ENCODE measurements at places on chromosomes 7 and 10. TPM values are rescaled to one million over a fixed set of nuclear protein-coding genes. Genes with fewer than 3 reads are reported as not detected.

SH2D4B gene
- total RNA-seq = 0.24 TPM

GPR85 gene
- not detected for total RNA-seq

- DNase-seq = no peak
These were observed 458.1 kb downstream of the RPS24 start for GRCh38 chr10:78491812-78492211.

DNA sequence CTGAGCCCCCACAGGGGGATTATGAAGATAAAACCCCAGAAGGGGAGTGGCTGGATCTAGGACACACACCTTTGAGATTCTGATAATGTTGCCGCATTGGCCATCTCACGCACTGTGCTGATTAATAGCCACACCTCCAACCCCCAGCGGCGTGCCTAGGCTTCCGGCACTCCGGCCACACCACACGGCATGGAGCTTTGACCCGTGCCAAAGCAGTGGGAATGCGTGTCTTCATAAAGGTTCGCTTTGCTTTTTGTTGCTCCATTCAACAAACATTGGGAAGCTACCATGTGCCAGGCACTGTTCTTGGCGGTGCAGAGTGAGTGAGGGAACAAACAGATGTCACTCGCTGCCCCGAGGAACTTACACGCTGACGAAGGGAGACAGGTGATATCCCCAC lies 117.6 kb downstream of the TCERG1L start:
- DNase-seq = no peak

NRCAM gene
- total RNA-seq = 15.0 TPM

TMEM176B gene
- 7.3 TPM for total RNA-seq

DNA sequence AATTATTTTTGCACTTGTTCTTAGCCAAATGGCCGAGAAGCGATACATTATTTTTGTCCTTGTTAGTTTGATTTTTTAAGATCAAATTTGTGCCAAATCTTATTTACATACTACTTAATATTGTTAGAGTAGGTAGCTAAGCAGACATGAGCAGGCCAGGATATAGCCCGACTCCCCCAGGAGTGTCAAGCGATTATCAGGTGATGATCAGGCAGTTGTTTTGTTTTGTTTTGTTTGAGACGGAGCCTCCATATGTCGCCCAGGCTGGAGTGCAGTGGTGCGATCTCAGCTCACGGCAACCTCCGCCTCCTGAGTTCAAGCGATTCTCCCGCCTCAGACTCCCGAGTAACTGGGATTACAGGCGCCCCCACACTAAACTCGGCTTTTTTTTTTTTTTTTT lies 71.1 kb downstream of the LYZL2 start:
- no peak for DNase-seq

PPP1R17 gene
- not detected for total RNA-seq

DNA sequence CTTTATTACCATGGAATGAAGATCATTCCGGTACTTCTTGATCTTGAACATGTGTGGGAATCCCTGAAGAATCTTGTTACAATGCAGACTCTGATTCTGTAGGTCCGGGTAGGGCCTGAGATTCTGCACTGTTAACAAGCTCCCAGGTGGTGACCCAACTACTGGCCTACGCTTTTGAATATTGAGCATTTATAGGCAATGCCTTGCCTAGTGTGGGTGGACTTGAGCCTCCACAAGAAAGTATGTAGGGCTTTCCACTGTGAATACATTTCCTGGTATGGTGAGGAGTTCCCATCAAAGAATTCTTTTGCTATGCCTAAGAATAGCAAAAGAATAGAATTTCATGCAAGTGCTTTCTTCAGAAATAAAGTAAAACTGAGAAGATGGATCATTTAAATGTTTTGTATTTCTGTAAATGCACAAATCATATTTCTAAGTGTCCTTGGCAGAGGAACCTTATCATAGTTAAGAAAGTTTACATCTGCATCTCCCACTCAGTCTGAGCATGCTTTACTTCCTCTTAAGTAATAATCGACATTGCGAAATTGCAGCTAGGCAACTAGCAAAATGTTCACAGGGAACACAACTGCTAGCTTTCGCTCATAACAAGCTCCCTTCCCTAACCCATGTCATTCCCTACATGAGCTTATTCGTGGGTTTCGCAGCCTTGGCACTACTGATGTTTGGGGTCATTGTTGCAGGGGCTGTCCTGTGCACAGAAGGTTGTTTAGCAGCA lies 71.4 kb downstream of the AHR start:
- peak; percentile 69 for DNase-seq

- no peak for DNase-seq
These were observed 453.7 kb upstream of the MKI67 start for GRCh38 chr10:128579901-128580300.

DNA sequence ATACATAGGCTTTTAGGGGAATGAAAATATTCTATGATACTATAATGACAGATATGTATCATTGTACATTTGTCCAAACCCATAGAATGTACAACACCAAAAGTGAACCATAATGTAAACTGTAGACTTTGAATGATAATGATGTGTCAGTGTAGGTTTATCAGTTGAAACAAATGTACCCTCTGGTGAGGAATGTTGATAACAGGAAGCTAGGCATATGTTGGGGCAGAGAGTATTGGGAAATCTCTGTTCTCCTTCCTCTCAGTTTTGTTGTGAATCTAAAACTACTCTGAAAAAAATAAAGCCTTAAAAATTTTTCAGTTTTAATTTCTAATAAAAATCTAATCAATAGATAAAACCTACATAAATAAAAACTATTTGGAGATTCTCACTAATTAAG lies 36.9 kb downstream of the C1GALT1 start:
- DNase-seq = no peak

CFAP58 gene
- total RNA-seq = not detected

PRKAR2B gene
- 3.1 TPM for total RNA-seq

Measured in Calu3 (cell line).